NCI-H1417 (cell line): ENCODE measurements at places on chromosomes 4 and X.

DNA sequence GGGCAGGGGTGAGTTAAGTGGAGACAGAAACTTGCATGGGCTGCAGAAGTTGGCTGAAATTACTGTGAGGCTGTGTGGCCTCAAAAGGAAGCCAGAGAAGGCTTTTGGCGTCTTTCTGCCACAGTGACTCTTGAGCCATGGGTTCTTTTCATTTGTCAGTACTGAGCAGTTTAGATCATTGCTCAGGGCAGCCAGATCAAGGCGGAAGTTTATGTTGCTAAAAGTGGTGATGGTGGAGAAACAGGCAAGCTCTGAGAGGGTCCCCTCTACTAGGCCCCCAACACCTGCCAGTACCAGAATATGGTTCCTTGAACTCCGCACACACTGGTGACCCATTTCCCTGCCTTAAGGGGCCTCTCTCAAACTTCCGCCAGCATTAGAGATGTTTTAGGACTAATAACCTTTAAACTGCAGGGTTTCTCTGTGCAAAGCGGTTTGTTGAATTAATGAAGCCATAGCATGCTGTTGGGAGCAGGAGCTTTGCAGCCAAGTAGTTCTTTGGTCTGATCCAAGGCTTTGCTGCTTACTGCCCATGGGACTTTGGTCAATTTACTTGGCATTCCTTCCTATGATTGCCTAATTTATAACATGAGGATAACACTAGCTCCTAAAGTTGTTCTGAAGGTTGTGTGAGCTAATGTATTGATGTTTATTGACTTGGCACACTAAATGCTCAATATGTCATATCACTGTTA lies 34.5 kb downstream of the RNF175 start:
- no peak for DNase-seq

- DNase-seq: no peak
These were observed 206.3 kb upstream of the FGF13 start for GRCh38 chrX:138917781-138918180.

DNA sequence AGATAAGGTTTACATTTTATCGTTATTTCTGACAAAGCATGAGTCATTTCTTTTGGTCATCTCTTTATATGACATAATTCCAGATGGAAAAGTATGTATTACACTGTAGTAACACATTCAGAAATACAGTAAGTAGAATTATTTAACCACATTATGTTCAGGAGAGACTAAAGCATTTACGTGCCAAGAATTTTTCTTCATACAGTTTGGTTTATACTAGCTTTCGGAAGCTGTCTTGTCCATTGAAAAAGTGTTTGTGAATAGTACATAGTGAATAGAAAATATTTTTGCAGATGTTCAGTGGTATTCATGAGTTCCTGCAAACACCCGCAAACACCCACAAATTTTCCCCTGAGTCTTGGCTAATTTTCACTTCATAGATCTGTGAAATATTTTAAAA lies 1033.0 kb upstream of the INTU start:
- no peak for DNase-seq

DNA sequence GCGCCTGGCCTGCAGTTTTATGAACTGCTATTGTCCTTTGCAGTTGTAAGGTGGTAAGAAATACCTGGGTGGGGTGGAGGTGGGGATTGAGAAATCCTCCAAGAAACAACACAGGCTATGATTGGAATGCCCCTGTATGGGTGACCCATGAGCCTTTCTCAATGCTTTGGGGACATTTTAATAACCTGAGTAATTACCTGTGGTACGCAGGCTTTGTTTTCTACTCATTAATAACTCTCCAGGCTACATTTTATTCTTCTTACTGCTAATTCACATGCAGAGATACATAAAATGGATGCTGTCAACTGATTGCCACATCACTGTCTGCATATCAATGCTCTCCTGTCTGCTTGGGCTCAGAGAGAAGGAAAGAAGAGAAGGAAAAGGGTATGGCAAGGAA lies 41.8 kb downstream of the PHEX start:
- no peak for DNase-seq

DNA sequence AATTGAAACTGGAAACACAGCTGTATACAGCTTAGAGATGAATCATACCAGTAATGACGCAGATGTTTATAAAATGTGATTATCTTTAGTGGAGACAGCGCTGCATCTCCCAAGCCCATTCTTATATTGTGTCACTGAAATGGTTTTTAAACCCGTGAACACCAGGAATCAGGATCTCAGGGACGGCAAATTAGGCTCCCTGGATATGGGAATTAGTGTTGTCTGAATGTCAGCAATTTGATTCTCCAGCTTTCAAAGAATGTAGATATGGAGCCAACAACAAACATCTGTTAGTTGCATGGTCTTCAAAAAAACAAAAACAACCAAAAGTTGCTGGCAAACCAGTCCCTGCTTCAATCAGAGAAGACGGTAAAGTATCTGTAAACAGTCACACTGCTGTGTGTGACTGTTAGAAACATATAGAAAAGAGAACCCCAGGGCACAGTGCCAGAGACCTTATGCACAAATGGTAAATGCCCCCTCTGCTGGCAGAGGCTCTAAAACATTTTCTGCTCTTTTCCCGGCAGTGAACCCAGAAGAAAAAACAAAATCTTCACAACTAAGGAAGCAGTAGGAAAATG lies 351.9 kb upstream of the FTHL17 start:
- peak; percentile 76 for DNase-seq

- no peak for DNase-seq
These were observed 367.9 kb upstream of the SLIT2 start for GRCh38 chr4:19883841-19884240.

GRCh38 chrX:817759-818300 lies 187.2 kb downstream of the SHOX start:
- DNase-seq: peak; percentile 28

- no peak for DNase-seq
These were observed 54.5 kb downstream of the POLA1 start for GRCh38 chrX:24748196-24748595.
